ENCODE measurements at places on chromosomes 4 and X.

- DNase-seq, result no peak
Measured at GRCh38 chr4:113635739-113636437, 125.7 kb downstream of the CAMK2D start.

- DNase-seq, result no peak
Measured at GRCh38 chr4:119005928-119006460, 117.3 kb downstream of the SYNPO2 start.

GRCh38 chrX:123108513-123109427, 75.3 kb upstream of the GRIA3 start:
- no peak for DNase-seq

DNA sequence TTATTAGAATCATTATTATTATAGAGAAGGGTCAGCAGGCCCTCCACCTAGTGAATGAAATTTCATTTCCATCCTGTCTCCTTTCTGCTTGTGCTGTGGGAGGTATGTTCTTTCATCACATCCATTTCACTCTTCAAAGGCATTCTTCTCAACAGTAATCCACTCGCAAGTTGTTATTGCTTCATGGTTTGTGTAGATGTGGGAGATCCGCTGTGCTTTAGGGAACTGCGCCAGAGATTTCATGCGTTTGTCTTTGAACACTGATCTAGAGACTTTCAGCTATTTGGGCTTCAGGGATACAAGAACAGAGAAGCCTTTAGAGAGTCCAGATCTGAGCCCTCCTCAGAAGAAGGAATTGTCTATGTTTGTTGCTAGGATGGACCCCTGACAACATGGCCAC, 53.5 kb upstream of the PUDP start:
- no peak for DNase-seq

GRCh38 chr4:5237086-5237660, 185.9 kb downstream of the STK32B start:
- no peak for DNase-seq

DNA sequence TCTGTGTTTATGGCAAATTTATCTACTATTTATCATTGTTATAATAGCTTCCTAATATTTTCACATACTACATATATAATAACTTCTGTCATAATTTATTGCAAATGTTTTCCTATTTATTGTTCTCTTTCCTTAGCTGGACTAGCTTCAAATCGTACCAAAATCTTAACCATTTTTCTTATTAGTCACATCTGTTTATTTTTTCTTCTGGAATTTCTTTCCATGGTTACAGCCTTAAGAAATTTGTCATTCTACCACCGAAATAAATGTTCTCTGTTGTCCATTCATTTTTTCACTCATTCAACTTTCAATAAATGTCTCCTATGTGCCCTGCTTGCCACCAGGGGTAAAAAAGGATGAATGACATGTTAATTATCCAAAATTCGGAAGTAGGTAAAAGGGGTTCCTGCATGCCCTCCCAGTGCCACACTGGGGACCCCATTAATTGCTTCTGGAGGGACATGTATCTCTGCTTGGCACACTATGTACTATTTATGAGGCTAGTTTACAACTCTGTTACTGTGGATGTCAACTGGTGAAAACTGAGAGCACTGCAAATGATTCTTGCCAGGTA, 182.1 kb downstream of the SH3KBP1 start:
- no peak for DNase-seq

DNA sequence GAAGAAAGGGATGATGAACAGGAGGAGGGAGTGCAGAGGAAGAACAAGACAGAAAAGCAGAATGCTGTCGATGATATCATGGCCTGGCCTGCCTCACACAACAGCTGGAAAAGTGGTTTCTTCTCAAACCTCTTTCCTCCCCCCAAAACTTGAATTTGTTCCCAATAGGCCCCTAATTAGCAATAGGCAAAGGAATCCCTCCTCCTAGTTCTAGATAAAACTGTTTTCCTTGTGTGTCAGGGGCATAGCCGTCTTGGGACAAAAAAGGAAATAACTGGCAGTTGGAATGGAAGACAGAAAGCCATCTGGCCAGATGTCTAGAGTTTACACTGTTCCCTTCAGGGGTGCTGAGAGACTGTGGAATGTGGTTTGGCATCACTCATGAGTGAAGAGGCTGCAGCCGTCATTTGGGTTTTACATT, 177.8 kb upstream of the C1QTNF7 start:
- DNase-seq, result no peak

GRCh38 chr4:3179126-3179706, 69.7 kb upstream of the MSANTD1 start:
- no peak for DNase-seq

DNA sequence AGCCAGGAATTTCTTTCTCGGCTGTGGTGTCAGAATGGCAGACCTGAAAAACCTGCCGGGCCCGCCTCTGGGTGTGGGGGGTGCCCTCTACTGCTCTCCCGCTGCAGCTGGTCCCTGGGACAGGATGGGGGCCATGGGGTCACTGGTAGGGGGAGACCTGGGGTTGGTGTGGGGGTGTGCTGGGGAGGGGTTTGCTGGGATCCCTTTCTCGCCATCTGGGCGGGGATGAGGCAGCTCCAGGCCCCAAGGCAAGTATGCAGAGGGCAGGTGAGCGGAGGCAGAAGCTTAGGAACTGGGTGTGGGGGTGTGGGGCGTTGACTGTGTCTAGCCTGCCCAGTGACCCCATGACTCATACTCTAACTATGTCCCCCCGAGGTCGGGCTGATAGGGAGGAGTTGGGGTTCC, 884 bp downstream of the CCDC120 start:
- no peak for DNase-seq

- DNase-seq, result no peak
Measured at GRCh38 chr4:55681430-55681829, 45.3 kb upstream of the NMU start.

- DNase-seq, result peak; percentile 54
Measured at GRCh38 chrX:129600981-129601424, 53.8 kb downstream of the APLN start.

DNA sequence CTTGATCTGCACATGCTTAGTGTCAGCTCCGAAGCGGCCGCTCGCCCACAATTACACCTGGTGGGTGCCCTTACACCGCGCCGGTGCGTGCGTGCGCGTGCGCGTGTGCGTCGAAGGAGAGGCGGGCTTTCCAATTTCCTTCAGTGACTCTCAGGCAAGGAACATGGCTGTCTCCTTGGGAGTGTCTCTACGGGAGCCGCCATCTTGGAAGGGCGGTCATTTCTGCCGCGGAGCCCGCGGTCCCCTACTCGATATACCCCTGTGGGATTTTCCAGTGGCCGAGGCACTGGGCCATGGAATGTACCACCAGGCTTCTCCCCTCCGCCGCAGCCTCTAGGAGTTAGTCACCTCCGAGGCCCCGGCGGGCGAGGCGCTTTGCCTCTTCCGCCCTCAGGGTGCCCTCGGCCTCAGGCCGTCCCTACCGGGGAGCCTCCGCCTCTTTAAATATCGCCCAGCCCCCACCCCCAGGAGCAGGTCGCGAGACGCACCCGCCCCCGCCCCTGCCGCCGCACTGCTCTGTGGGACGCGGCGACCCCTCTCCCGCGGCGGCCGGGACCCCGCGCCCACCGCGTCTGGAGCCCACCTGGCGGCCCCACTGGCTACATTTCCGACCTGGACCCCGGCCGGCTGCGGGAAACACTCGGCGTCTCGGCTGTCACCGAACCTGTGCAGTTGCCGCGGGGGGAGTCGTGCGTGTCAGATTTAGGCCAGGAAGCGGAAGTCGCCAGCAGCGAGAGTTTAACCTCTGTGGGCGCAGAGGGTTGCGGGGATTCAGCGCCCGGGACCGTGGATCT, at the start of gene ZNF41:
Gene ZNF41 (minus strand): TSS at position 711 of the 794 bp plus-strand sequence. CDS start 15,741 bp downstream, outside the sequence.
- DNase-seq, result peak; percentile 55

DNA sequence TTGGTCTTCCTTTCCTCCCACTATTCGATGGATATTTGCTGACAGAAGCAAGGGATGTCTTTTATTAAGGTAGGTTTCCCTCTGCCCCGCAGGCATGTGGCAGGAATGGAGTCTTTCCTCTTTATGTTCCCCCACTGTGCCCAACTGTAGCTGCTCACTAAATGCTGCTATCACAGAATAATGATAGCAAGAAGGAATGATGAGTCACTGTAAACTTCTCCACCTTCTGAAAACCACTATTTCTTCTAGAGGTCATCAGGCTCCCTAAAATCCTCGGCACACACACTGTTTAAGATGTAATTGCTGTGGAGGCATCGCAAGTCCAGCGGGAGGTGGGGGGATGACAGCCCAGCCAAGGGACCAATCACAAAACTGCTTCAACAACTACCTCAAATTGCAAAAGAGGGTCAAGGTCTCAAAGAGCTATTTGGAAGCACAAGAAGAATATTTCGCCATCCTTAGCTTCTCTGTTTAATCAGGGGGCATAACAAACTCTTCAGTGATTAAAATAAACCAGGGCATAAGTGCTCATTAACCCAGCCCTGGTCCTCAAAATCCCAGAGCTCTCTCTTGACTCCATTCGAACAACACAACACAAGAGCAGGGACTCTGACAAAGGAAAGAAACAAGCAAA, 13.9 kb downstream of the QDPR start:
- no peak for DNase-seq

DNA sequence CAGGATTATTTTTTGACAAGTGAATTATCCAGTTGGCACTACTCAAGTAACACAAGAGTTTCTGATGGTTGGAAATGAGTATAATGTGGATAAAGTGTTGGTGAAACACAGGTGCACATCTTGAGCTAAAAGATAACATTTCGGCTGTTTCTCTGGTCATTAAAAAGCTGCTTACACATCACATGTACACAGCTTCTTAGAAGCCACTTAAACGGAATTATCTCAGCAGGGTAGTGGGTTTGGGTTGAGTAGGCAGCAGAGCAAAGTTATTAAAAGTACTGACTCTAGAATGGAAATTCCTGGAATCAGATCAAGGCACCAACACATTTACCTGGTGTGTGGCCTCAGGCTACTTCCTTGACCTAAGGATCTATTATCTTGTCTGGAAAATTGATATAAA, 55.4 kb upstream of the RASSF6 start:
- no peak for DNase-seq

DNA sequence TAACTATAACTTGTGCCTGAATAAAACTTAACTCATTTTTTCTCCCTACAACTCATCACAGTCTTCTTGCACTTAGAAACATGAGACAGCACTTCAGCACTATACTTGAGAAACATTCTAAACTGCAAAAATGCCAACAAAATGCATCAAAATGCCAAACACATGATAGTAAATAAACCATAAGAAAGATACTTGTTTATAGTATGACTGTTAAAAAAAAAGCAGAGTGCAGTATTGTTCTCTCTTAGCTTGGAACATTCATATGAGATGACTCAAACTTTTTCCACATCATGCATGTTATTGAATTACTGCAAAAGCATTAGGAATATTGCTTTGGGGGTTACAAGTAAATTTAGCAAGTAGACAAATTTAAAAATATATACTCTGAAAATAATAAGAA, 135.7 kb upstream of the ANXA10 start:
- no peak for DNase-seq

DNA sequence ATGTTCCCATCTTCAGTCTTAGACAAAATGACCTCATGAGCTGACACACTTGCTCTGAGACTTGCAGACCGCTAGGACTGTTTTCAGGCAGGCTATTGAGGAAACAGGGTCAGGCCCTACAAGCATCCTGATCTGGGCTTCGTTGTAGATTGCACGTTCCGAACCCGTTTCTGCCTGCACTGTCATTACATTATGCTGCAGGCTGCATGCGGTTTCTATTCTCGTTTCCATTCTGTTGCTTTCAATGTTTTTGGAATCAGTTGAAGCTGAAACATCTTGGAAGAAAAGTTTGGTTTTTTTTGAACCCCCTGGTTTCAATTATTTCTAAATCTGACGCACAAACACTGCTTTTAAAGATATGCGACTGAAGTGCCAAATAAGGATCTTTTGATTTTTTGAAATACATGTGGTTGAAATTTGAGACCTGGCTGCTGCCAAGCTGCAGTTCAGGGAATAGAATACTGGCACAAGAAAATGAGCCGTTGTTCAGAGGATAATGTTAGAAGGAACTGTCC, 716.1 kb upstream of the INTU start:
- no peak for DNase-seq

DNA sequence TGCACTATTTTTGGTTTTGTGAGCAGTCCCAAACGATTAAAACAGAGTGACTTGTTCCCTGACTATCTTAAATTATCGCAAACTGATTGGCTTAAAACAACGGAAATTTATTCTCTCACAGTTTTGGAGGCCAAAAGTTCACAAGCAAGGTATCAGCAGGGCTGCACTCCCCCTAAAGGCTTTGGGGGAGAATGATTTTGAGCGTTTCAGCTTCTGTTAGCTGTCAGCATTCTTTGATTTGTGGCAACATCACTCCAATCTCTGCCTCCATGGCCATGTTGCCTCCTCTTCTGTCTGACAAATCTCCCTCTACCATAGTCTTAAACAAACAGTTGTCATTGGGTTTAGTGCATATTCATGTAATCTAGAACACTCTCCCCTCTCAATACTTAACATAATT, 459.6 kb upstream of the ATOH1 start:
- no peak for DNase-seq

GRCh38 chr4:128604204-128604603, 205.3 kb upstream of the JADE1 start:
- DNase-seq, result no peak

Data from hippocampal formation (tissue), 2 donors.